Ecto neural progenitor cell (in vitro differentiated cells): ENCODE measurements at places on chromosomes 13 and 19.
A peak's percentile ranks its signal among the peaks of the same experiment; 100 is the strongest.

DNA sequence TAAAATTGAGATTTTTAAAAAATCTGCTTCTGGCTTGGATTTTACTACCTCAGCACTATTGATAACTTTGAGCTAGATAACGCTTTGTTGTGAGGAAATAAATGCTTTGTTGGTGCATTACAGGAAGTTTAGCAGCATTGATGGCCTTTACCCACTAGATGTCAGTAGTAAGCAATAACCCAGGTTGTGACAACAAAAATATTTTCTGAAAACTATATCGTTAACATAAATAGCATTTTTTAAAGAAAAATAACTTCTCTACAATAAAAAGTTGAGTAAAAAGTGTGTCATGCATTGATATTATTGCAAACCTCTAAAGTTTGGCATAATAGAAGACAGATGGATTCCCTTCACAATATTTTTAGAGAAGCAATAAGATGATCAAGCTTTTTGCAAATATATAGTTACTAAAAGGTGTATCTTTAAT, 1246.5 kb downstream of the UQCRFS1 start:
- DNase-seq: no peak

DNA sequence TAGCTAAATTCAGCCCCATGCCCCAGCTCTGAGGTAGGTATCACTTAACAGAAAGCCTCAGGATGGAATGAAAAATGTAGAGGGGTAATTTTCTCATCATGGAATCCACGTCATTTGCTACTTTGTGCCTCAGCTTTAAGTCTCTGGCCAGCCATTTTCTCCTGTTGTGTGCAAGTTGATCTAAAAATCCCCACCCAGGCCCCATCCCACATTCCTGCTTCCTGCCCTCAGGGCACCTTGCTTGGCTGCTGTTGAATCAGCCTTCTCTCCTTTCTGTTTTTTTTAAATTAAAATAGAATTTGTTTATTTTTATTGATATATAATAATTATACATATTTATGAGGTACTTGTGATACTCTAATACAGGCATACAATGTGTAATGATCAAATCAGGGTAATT, 179.9 kb upstream of the TSHZ3 start:
- peak; percentile 32 for DNase-seq

DNA sequence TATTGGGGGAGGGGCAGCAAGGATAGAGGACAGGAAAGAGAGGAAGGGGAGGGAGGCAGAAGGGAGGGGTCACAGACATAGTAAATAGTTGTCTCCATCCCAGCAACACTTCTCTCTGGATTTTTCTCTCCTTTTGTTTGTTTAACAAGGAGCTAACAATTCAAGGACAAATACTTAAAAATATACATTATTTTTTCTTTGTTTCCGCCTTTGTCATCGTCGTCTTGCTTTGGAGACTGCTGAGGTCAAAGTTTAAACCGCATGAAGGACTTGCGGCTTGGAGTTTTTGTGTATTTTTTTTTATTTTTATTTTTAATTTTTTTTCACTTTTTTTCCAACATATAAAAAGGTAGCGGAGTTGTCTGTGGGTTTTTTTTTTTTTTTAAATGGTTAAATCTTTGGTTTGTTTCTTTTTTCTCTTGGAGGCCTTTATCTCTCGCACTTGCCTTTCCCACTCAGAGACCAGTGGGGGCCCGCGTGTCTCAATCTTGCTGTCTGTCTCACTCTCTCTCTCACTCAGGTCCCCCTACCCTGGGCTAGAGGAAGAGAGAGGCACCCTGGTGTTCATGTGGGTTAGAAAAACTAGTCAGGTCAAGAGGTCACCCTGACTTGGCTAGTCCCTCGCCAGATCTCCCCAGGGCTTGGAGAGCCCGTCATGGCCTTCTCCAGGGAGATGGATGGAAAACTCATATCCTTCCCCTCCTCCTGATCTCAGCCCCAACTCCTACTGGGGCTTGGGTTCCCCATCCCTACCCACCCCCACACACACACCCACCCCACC, 11.0 kb downstream of the ZNF574 start:
- DNase-seq: no peak

- DNase-seq: no peak
Observed at GRCh38 chr13:42152495-42152894, 104.0 kb downstream of the DGKH start.

GRCh38 chr19:44512326-44513298, 12.3 kb upstream of the ZNF180 start:
- DNase-seq: peak; percentile 84

- DNase-seq: no peak
Observed at GRCh38 chr13:36133950-36134626, 2.9 kb upstream of the DCLK1 start.

DNA sequence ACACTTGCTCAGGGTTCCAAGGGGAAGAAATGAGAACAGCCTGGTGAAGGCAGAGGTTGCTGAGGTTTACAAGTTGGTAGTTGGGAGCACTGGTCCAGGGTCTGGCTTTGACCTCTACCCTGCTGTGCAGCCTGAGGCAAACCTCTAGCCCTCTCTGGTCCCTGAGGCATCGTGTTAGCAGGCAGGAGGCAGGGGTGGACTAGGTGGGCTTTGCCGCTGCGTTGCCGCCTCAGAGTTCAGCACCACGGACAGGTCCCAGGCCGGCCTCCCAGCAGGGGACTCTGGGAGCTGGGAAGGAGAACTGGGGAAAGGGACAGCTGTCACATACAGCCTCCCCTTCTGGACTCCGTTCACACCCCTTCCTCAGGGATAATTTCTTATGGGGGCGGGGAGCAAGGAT, 3.1 kb downstream of the NCAN start:
- DNase-seq: peak; percentile 91

- DNase-seq: no peak
Observed at GRCh38 chr13:91468301-91468700, 69.9 kb downstream of the GPC5 start.

- DNase-seq: no peak
Observed at GRCh38 chr19:3365836-3366752, at the start of gene NFIC. TSS of gene NFIC (plus strand) at chr19:3366583. CDS start at chr19:3366637, 54 bp downstream.

- no peak for DNase-seq
Observed at GRCh38 chr13:102983496-102983895, 82.7 kb downstream of the SLC10A2 start.

DNA sequence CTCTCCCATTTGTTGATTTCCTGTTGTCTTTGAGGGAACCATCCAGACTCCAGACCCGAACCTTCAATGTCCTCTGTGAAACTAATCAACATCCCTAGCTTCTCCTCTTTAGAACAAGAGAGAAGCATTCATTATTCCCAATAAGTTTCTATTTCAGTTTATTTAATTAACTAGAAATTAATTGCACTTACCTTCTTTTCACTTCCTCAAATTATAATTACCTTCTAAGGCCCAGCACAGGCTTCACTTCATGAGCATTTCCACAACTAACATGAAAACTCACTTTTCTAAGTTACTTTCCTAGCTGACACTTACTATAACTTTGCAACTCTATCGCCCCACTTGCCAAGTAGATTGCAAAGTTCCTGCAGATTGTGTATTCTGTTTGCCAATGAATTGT, 71.6 kb upstream of the HTR2A start:
- no peak for DNase-seq

DNA sequence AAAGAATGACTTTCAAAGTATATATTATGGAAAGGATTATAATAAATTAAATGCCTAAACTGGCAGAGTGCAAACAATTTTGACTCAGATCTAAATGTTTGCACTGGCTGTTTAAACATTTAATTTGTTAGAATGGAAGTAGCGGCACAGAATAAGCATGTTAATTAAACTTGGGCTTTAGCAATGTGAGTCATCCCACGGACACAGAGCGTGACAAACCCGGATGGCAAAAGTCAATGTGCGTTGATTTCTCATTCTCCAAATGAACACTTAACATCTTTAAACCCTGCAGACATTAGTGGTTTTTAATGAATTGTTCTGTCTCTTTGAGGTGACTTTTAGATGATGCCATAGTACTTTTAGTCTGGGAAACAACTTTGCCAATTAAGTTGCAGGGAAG, 38.4 kb downstream of the PCDH8 start:
- DNase-seq: no peak

- no peak for DNase-seq
Observed at GRCh38 chr19:14181906-14182305, 24.1 kb downstream of the ADGRL1 start.

DNA sequence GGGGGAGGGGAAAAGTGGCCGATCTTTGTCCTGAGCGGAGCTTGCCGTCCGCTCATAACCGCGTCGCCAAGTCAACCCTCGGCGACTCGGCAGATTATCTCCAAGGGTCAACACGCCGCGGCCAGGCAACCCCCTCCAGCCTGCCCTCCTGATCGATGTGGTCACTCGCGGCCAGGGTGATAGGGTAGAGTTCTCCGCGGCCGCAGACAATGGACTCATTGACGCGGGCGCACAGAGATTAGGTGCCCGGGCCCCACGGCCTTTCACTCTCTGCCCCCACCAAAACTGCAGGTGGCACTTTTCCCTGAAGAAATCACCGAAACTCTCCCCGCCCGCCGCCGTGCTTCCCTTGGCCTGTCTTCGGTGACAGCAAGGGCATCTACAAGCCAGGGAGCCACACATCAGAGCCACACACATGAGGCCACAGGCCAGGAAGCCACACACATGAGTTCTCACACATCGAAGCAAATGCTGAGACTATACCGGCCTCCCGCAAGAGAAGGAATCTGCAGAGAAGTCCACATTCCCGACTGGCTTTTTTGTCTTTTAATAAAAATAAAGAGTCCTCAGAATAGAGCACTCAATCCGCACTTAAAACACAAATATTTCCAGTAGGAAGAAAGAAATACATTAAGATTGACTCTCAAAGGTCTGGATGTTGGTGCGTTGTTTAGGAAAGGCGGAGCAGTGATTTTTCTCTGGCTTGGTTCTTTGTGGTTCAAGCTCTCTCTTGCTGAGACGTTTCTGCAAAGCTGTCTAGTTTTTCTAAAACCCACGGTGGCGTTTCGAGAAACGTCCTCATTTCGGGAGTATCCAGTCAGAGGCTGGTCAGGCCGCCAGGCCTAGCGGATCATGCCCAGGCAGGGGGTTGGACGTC, 1.5 kb upstream of the PDX1 start:
- DNase-seq: peak; percentile 60

- no peak for DNase-seq
Observed at GRCh38 chr13:112462408-112462807, 86.3 kb downstream of the SPACA7 start.

DNA sequence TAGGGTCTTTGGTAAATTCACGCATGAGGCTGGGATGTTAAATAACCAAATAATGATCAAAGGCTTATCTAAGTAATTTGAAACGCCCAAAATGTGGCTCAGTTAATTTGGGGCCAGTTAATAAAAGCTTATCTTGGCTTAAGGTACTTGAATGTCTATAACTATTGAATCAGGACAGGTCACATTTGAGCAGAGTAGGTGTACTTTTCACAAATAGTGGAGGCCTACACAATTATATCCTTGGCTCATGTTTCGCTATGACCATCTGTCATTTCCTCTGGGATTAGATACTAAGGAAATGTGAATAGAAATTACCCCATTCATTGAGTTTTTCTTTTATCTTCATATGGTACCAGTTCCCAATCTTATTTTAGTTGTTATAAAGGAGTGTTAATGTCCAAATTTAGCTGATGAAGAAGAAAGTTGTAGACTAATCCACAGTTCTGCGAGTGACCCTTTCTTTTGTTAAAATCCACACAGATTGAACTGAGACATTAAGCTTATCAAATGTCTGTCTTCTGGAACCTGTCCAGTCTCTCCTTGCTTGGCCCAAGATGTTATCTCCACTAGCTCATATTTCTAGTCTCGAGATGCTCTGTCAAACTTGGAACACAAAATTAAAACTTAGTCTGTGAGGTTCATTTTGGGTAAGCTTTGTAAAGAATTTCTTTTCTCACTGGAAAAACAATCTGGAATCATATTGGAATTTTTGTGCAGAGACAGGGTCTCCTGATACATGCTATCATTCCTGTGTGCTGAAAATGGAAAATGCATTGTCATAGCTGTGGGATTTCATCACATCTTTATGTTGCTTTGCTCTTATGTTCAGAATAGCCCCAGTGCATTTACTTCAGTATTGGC, 31.0 kb downstream of the SLAIN1 start:
- no peak for DNase-seq

DNA sequence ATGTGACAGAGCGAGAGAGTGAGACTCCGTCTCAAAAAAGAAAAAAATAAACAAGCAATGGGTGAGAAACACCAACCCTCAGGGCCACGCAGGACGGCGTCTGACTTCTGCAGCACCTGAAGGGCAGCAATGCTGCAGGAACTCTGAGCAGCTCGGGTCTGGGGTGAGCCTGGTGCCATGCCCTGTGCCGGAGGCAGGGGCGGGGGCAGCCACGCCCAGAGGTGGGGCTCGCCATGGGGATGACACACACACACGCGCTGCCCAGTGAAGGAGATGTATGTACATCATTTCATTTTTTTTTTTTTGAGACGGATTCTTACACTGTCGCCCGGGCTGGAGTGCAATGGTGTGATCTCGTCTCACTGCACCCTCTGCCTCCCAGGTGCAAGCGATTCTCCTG, 24.3 kb downstream of the GPX4 start:
- DNase-seq: no peak

DNA sequence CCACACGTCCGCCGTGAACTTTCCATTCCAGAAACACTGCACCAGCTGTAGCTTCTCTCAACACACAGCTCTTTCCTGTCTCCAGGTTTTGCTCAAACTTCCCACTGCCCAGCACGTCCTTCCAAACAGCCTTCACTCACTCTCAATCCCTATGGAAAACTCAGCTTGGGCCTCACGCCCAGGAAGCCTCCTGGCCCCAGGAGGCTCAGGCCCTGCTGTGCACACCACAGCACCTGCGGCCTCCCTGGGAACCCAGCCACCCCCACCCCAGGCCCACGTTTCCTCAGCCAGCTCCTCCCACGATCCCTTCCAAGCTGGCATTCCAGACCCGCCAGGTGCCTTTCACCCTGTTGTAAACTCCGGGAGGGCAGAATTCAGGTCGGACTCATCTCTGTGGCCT, 35.2 kb downstream of the C13orf46 start:
- DNase-seq: no peak

DNA sequence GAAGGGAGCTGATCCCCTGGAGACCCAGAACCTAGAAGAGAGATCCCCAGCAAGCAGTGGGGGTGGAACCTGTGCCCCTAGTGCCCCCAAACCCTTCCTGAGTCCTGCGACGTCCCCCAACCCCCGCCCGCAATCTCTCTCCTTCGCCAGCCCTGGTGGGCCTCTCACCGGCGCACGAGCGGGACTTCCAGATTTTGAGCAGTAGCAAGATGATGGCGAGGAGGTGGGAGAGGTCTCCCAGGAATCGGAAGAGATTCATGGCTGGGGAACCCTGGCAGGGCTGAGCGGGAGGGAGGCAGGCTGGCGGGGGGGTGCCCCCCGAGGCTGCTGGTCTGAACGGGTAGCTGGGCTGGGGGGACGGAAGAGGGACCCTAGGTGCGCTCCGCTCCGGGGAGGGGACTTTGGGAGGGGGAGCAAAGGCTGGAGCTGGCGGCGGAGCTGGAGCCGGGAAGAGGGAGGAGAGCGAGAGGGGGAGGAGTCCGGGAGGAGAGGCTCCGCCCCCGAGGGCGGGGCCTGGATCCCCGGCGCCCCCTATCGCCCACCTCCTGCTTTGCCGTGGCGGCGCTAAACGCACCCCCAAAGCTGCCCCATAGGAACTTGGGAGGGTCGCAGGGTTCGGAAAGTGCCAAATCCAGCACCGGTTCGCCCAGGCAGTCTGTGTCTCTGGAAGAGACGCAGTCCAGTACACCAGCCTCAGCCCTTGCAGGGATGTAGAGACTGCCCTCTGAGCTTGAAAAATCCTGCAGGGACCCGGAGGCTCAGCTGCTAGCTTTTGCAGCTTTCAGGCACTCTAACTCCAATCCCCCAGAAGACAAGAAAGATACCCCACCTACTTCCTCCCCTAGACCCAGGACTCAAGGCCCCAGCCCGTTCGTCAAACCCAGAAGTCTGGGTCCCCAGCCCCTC, at the start of gene KDELR1:
TSS of gene KDELR1 (minus strand) at position 452 of the 906 bp plus-strand sequence. CDS start at position 259, 193 bp downstream.
- DNase-seq: peak; percentile 91

GRCh38 chr19:15869873-15870272, 28.0 kb downstream of the CYP4F2 start:
- DNase-seq: no peak

- no peak for DNase-seq
Observed at GRCh38 chr13:88602786-88603777, 931.9 kb downstream of the SLITRK5 start.
